ENCODE measurements at places on chromosomes 5 and 9. TPM values are rescaled to one million over a fixed set of nuclear protein-coding genes. Genes with fewer than 3 reads are reported as not detected.

The OBP2B gene
- not detected for total RNA-seq

The SLC34A3 gene
- 0.11 TPM for total RNA-seq

The EMB gene
- 5.5 TPM for total RNA-seq

The HTR1A gene
- not detected for total RNA-seq

The SPATA31A3 gene
- total RNA-seq: not detected

The SLC6A18 gene
- total RNA-seq: not detected

The GPR21 gene
- total RNA-seq: not detected

The PDE6A gene
- total RNA-seq: 0.25 TPM

The FAM169A gene
- total RNA-seq: 7.7 TPM

The GABRA6 gene
- total RNA-seq: not detected

The STING1 gene
- 1.1 TPM for total RNA-seq

The RABGAP1 gene
- total RNA-seq: 13.9 TPM

The INPP5E gene
- total RNA-seq: 20.7 TPM

The BHMT2 gene
- total RNA-seq: not detected

The GADD45G gene
- total RNA-seq: 0.42 TPM

The POC5 gene
- total RNA-seq: 12.5 TPM

The SLC25A2 gene
- not detected for total RNA-seq

The CA9 gene
- total RNA-seq: 5.0 TPM

The INSL4 gene
- total RNA-seq: 16.7 TPM

The AQP7 gene
- 0.64 TPM for total RNA-seq

The SIT1 gene
- not detected for total RNA-seq

The HK3 gene
- not detected for total RNA-seq

The DNAJB5 gene
- 7.7 TPM for total RNA-seq

The SPATA31A7 gene
- not detected for total RNA-seq

The C1QTNF3 gene
- total RNA-seq: not detected

The SPINK4 gene
- not detected for total RNA-seq

The SNX18 gene
- total RNA-seq: 7.3 TPM

The MARCHF11 gene
- total RNA-seq: not detected

The WHRN gene
- 4.4 TPM for total RNA-seq

The FOXD4L4 gene
- 0.07 TPM for total RNA-seq

The GHR gene
- total RNA-seq: 0.03 TPM

The GZMA gene
- total RNA-seq: not detected

The GMCL2 gene
- total RNA-seq: not detected

The HAND1 gene
- total RNA-seq: 0.23 TPM

The APBA1 gene
- total RNA-seq: 0.13 TPM

The SHISAL2B gene
- total RNA-seq: not detected

The EIF4E1B gene
- not detected for total RNA-seq

The MRNIP gene
- total RNA-seq: 22.0 TPM

The OR1Q1 gene
- not detected for total RNA-seq

The DIPK1B gene
- total RNA-seq: 9.4 TPM

The OR1N2 gene
- not detected for total RNA-seq

The RNF183 gene
- not detected for total RNA-seq

The SVEP1 gene
- total RNA-seq: 1.8 TPM

The LCN2 gene
- total RNA-seq: 6.8 TPM

The PPIC gene
- 16.5 TPM for total RNA-seq

The CERCAM gene
- total RNA-seq: 38.6 TPM

The SLC34A1 gene
- not detected for total RNA-seq

The ORM2 gene
- total RNA-seq: not detected

The ALDH1B1 gene
- total RNA-seq: 52.1 TPM

The CLTB gene
- total RNA-seq: 133 TPM

The OMD gene
- total RNA-seq: not detected

The PRDM9 gene
- not detected for total RNA-seq

The CCDC192 gene
- not detected for total RNA-seq

The OLFML2A gene
- total RNA-seq: 22.6 TPM

The FGFR4 gene
- total RNA-seq: 22.7 TPM

The DMGDH gene
- 0.58 TPM for total RNA-seq

The KCTD16 gene
- total RNA-seq: 0.01 TPM

The TNFSF15 gene
- 0.17 TPM for total RNA-seq
